ENCODE measurements at places on chromosomes 7 and 10.
A peak's percentile ranks its signal among the peaks of the same experiment; 100 is the strongest.

GRCh38 chr10:129397198-129397974 is 69.7 kb upstream of the MGMT start:
- DNase-seq = no peak

GRCh38 chr10:127300868-127301321 is 104.5 kb upstream of the INSYN2A start:
- no peak for DNase-seq

GRCh38 chr7:122067077-122067476 is 77.0 kb downstream of the AASS start:
- DNase-seq = no peak

- DNase-seq = no peak
Measured at GRCh38 chr7:87316846-87317552, 28.5 kb upstream of the CROT start.

- no peak for DNase-seq
Measured at GRCh38 chr10:22308390-22308789, 7.8 kb upstream of the COMMD3 start.

- DNase-seq = no peak
Measured at GRCh38 chr7:93427107-93427506, 147.4 kb downstream of the CALCR start.

- DNase-seq = peak; percentile 46
Measured at GRCh38 chr10:95837783-95838182, 70.0 kb upstream of the CC2D2B start.

- DNase-seq = no peak
Measured at GRCh38 chr10:133419211-133419950, 5.0 kb downstream of the SPRN start.

DNA sequence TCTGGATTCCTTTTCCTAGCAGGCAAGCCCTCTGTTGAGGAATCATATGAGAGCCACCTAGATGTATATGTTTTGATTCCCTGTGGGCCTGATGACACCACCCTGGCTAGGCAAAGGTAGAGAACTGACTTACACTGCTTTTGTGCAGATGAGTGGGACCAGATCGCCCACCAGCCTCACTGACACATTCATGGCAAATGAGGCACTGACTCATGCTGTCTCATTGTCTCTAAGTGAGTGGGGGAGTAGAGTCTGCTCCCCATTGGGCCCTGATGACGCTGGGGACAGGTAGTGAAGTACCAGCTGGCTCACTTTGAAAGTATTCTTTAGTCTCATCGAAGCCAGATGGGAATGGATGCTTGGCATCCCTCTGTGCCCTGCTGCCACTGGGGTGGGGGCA is 326.3 kb downstream of the ABCA13 start:
- no peak for DNase-seq

DNA sequence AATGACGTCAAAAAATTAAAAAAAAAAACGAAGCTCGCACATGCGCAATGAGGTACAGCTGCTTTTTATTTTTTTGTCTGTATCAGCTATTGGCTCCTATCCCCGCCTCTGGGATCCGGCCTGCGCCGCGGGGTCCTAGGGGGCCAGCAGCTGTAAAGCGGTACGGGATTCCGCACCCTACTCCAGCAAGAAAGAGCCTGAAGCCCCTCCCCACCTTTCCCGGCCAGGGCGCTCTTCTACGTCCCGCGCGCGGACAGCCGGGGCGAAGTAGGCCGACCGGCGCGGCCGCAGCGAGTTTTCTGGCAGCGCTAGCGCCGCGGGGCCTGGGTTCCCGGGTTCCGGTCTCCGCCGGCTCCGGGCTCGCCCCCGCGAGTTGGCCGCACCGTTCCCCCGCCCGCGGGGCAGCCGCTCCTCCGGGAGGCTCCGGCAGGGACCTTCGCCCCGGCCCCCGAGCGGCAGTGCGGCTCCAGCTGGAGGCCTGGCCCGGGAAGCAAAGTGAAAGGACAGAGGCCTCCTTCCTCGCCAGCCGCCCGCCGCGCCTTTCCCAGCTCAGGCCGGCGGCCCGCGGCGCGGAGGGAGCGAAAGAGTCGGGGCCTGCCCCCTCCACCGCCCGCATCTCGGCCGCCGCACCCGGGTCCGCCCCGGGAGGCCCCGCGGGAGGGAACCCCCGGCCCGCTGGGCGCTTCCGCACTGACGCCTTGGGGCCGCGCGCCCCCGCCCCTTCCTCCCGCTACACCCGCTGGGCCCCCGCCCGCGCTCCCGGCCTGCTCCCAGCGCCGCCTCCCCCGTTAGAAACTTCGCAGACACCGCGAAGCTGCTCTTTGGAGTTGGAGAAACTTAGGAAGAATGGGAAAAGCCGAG is 4.7 kb upstream of the SPAG6 start:
- peak; percentile 85 for DNase-seq

GRCh38 chr10:88763441-88763840 is 3.6 kb downstream of the LIPN start:
- DNase-seq = no peak

DNA sequence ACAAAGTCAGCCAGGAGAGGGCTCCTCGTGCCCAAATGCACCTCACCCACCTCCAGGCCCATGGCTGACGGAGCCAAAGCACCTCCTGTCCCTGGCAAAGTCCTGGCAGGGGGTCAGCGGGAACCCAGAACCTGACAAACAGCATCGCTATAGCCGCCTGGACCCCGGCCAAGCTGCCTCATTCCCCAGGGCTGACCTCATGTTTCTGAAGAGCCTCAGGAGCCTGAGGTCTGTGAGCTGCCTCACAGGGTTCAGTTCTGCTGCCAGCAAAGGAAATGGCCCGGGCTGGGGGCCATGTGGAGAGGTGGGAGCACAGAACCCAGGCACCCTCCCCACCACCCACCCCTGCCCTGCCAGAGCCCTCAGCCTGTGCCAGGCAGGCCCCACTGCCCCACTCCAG is 4.2 kb upstream of the NANOS1 start:
- no peak for DNase-seq

DNA sequence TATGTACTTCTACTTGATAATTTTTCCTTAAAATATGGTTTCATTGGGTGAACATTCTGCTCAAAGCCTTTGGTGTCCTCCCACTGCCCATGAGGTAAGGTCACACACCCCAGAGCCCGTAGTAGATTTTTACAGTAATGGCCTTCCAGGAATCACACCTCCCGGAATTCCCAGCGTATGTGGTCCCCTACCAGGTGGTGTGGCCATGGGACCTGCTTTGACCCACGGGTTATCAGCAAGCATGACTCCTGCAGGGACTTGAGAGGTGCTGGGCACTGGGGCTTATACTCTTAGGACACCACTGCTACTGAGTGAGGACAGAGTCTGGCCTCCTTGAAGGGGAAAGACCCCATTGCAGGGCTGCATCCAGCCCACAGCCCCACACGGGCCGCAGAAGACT is 42.2 kb downstream of the BAIAP2L1 start:
- DNase-seq = no peak

DNA sequence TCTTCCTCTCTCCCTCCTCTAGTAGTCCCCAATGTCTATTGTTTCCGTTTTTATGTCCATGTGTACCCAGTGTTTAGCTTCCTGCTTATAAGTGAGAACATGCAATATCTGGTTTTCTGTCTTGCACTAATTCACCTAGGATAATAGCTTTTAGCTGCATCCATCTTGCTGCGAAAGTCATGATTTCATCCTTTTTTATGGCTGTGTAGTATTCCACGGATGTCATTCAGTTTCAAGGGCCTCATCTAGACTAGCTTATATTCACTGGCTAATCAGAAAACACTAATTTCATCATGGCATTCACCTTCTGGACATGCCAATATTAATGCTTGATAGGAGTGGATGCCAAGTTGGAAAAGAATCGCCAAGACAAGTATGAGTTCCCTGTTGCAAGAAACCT is 619.6 kb upstream of the AUTS2 start:
- DNase-seq = no peak

- DNase-seq = no peak
Measured at GRCh38 chr10:67257018-67257417, 331.2 kb downstream of the LRRTM3 start.

DNA sequence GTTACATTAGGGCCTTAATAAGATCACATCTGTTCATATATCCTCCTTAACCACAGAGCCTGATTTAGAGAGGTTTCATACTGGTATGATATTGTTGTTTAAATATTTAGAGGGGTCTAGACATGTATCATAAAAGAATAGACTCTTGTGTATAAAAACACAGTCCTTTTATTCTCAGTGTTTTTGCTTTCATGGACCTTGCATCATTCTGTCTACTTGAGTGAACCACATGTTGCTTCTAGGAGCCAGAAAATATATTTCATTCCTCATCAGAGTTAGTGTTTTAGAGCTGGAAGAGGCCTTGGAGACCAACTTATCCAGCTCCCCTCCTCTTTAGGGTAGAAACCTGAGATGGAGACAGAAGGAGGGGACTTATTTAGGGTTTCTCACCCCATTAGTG is 312.8 kb downstream of the LRMDA start:
- DNase-seq = no peak

- DNase-seq = peak; percentile 23
Measured at GRCh38 chr7:121519548-121520521, 123.7 kb upstream of the FAM3C start.

- DNase-seq = no peak
Measured at GRCh38 chr10:71347587-71348395, 28.7 kb downstream of the SLC29A3 start.

DNA sequence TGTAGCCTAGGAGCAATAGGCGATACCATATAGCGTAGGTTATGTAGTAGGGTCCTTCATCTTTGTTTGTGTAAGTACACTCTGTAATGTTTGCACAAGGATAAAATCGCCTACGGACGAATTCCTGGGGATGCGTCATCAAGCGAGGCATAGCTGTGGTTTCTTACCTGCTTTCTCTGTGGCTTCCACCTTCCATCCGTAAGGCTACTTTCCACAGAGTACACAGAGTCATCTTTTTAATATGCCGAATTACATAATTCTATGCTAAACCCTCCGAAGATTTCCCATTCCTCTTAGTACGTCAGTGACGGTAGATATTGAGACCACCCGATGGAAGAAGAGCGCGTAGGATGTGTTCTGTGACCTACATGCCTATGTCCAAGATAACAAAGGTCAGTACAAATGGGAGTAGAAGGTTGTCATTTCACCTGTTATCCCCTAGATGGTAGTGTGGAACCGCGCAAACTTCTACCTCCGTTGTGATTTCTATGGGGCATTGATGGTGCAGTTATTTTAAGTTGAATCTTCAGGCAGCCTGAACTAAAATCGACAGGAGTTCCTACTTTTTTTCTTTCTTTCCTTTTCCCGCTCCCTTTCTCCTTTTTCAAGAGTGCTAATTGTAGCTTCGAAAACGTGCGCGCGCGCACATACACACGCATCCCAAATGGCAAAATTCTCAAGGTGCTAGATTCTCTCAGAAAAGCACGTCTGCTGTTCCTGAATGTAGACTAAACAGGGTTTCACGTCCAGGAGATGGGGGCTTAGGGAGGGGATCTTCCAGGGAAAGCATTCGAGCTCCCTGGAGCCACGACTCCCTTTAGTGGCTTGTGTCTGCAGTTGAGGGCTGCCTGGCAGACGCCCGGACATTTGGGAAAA is 111.7 kb upstream of the MBL2 start:
- peak; percentile 60 for DNase-seq

- DNase-seq = no peak
Measured at GRCh38 chr7:131164025-131164925, 163.4 kb upstream of the MKLN1 start.

DNA sequence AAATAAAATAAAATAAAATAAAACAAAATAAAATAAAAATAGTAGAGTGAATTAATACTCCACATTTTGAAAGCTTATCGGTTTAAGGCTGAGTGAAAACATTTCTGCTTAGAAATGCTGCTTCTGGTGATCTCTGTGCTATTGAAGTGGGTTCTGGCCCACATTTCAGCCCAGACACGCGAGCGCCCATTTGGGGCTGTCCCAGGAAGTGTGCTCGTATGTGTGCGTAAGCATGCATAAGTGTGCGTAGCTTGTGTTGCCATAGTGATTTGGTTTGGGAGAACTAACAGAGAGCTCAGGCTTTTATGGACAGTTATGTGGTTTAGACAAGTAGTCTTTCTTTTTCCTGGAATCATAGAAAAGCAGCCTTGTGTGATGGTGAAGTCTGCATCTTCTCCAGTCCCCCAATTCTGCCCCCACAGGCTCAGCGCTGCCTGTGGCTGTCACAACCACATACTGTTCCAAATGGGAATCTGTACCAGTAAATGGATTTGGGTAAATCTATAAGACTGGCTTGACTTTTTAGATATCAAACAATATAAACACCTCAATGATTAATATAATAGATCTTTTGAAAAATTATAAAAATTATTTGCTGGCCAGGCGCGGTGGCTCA is 29.8 kb upstream of the PURB start:
- peak; percentile 30 for DNase-seq

DNA sequence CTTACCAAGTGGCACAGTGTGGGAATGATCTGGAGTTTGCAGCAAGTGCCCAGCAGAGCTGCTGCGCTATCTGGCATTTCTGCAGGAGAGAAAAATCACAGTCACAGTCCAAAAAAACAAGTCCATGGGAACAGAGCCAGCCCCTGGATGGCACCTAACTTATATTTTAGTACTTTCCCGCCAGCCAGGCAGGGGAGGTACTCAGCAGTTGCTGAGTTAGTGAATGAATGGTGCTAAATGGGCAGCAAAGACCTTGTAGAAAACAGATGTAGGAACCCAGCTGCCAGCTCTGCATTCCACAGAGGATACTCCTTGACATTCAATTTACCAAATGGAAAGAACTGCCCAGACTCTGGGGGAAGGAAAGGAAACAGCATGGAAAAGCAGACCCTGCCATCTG is 54.5 kb downstream of the GSDME start:
- DNase-seq = no peak

DNA sequence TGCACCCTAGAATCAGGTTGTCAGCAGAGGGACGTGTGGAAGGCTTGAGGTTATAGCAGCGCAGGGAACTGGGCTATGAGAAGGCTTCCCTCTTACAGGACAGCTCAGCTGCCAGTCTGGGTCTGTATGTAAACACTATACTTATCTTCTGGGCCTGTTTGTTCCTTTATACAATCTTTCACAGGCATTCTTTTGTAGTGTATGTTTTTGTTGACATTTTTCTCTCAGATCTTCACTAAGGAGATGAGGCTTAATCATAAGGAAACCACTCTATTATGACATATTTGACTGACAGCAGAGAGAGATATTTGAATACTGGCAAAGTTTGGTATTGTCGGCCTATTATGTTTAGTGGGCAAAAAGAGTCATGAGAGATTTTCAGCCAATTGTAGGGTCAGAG is 929 bp downstream of the GBF1 start:
- no peak for DNase-seq
